ENCODE measurements at places on chromosomes 12 and 14.

GRCh38 chr14:60195179-60195810, 30.1 kb upstream of the DHRS7 start:
- no peak for DNase-seq

DNA sequence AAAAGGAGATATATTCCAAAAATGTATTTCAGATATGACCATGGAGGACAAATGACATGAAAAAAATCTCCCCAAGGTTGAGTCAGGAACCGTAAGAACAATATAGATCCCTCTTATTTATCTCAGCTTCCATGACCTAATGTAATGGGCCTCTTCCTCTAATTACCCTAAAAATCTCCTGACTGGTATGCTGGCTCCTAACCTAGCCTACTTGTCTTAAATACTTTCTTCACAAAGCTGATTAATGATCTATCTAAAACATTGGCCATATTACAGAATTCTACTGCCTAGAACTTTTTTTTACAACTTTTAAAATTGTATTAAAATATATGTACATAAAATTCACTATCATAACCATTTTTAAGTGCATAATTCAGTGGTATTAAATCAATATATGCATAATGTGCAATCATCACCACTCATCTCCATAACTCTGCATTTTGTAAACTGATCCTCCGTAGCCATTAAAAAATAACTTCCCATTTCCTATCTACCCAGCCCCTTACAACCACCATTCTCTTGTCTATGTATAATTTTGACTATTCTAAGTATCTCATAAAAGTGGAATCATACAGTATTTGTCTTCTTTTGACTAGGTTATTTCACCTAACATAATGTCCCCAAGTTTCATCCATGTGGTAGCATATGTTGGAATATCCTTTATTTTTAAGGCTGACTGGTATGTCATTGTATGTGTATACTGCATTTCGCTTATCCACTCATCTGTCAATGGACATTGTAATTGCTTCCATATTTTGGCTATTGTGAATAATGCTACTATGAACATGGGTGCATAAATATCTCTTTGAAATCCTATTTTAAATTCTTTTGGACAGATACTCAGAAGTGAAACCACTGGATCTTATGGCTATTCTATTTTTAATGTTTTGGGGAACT, 464.6 kb downstream of the ADAMTS20 start:
- DNase-seq: no peak

DNA sequence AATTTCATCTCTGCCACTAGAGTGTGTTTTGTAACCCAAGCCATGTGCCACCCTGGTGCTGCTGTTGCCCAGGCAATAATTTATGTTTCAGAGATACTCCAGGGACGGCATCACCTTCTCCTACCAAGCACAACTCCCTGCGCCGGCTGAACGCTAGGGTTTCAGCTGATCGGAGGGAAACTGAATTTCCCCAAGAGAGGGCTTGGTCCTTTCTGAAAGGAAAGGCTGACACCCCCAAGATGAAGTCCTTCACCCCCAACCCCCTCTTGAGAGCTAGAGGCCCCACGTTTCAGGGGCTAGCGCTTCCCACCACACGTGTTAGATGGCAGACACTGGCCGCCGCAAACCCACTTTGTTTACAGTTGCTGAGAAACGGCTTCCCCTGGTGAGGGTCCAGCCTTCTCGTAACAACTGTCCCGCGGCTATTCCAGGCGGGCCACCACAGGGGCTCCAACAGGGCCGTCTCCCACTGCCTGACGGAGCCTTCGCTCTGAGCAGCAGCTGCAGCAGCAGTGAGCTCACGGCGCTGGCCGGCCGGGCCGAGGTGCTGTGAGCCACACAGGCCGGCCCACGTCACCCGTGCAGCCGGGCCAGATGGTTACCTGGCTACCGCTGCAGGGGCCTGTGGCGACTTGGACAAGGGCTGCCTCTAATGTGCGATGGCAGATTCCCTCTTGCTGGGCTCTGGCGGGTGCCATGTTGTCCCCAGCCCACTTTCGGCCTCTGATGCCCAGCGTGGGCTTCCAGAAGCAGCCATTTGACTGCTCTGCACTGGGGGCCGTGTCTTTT, 66.4 kb downstream of the TESC start:
- DNase-seq: no peak

DNA sequence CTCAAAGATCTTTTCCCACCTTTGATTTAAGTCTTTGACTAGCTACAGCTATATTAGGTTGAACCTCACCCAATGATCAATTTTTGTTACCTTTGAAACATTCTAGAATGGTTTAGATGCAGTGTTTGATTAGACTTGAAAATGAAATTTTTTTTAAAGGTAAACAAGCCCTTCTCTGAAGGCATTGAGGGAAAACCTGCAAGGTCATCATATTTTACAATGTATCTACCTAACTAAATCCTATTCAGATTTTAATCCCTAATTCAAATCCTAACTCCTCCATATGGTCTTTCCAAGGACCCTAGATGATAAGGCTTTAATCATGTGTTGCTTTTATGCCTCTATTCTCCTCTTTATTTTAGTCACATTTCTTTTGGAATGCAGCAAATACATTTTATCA, 95.4 kb downstream of the ALG10B start:
- no peak for DNase-seq

GRCh38 chr12:79549531-79550271, 141.1 kb downstream of the PAWR start:
- DNase-seq: no peak

- DNase-seq: peak; percentile 82
Observed at GRCh38 chr12:15987696-15988095, 76.6 kb downstream of the DERA start.

GRCh38 chr12:50123203-50123602, 11.2 kb downstream of the COX14 start:
- DNase-seq: no peak

- no peak for DNase-seq
Observed at GRCh38 chr12:77406219-77406905, 341.0 kb upstream of the E2F7 start.

GRCh38 chr12:106914796-106915634, 40.7 kb upstream of the TMEM263 start:
- no peak for DNase-seq

DNA sequence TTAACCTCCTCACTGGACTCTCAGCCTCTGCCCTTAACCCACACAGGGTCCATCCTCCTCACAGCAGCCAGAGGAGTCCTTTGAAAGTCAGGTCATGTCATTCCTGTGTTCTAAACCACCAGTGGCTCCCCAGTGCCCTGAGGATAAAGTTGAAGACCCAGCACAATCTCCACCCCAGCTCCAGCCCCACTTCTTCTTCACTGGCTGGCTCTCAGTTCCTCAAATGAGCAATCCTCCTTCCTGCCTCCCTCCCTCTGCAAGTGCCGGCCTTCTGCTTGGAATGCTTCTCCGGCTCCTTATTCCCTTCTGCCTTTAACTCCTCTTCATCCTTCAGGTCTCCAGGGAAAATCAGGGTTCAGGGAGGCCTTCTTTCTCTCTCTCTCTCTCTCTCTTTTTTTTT, 32.0 kb upstream of the SPPL3 start:
- DNase-seq: peak; percentile 24

DNA sequence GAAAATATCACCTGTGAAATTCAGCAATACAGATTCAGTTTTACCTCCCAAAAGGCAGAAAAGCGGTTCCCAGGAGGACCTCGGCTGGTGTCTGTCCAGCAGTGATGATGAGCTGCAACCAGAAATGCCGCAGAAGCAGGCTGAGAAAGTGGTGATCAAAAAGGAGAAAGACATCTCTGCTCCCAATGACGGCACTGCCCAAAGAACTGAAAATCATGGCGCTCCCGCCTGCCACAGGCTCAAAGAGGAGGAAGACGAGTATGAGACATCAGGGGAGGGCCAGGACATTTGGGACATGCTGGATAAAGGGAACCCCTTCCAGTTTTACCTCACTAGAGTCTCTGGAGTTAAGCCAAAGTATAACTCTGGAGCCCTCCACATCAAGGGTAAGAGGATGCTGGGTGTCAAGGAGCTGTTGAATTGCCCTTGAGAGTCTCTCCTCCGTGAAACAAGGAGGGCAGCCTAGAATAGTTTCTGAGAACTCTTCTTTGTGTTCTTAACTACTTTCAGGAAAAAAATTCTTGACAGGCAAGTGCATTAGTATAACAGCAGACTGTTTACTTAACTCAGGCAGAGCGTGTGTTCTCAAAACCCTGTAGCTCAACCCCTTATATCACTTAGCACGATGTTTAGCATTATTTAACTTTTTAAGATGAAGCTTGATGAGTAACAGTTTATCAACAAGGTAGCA, 7.7 kb downstream of the TDP1 start:
- DNase-seq: no peak

- no peak for DNase-seq
Observed at GRCh38 chr12:42129595-42130204, 15.0 kb downstream of the GXYLT1 start.

DNA sequence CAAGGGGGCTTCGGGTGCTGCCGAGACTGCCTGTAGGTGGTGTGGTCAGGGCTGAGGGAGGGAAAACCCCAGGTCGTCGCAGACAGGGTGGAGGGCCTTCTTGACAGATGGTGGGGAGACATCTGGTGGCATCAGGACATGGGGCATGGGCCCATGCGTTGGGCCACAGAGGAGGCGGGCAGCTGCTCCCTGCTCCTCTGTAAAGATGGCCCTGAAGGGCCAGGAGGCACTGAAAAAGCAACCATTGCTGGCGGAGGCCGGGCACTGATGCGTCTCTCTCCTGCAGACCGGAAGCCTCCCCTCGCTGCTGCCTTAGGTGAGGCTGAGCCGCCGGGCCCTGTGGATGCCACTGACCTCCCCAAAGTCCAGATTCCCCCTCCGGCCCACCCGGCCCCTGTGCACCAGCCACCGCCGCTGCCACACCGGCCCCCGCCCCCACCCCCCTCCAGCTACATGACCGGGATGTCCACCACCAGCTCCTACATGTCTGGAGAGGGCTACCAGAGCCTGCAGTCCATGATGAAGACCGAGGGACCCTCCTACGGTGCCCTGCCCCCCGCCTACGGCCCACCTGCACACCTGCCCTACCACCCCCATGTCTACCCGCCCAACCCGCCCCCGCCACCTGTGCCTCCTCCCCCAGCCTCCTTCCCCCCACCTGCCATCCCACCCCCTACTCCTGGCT, 28.8 kb downstream of the CCNK start:
- DNase-seq: no peak

DNA sequence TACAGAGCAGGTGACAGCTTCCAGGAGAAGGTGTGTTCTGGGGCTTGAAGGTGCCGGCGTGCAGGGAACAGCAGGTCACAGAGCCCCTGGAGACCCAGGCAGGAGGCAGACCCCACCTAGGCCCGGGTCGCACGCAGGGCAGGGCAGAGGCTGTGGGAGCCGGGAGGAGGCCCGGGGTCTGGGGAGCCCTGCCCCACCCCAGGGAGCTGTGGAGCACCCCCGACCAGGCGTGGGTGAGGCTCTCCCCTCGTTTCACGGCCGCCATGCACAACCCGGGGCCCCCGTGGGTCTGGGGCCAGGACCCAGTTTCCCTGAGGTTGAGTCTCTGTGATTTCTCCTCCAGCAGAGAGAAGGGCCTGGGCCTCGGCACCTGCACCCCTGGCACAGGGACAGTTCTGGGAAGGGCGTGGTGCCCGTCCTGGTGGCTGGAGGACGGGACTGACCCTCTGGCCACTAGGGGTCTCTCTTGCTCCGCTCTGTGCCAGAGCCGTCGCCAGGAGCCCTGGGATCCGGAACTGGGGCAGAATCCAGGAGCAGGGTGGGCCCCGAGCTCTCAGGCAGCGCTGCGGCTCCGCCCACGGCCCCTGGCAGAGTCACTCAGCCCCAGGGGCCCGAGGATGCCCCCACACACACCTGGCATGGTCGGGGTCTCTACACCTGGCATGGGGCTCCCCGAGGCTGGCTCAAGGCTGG, 75.2 kb upstream of the FBRSL1 start:
- peak; percentile 88 for DNase-seq

GRCh38 chr14:40058901-40059897, 627.0 kb upstream of the FBXO33 start:
- no peak for DNase-seq

GRCh38 chr12:482061-482460, 22.3 kb downstream of the B4GALNT3 start:
- no peak for DNase-seq

DNA sequence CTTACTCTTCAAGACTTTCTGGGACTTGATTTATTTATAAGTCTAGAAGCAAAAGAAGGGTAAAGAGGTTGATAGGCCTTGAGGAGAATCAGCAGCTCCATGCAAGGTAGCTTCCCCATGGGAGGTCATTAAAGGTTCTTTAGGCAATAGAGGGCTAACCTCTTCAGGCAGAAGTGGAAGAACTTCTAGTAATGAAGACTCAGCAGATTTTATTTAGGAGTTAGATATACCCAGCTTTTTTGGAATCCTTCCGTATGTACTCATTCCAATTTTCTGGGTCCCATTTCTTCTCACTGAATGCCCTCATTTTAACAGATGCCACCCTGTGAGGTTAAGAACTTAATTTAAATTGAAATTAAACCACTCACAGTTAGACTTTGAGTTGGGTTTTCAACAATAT, 565.6 kb downstream of the LRFN5 start:
- DNase-seq: no peak

GRCh38 chr14:77098529-77099353, 683 bp downstream of the CIPC start:
- peak; percentile 88 for DNase-seq

DNA sequence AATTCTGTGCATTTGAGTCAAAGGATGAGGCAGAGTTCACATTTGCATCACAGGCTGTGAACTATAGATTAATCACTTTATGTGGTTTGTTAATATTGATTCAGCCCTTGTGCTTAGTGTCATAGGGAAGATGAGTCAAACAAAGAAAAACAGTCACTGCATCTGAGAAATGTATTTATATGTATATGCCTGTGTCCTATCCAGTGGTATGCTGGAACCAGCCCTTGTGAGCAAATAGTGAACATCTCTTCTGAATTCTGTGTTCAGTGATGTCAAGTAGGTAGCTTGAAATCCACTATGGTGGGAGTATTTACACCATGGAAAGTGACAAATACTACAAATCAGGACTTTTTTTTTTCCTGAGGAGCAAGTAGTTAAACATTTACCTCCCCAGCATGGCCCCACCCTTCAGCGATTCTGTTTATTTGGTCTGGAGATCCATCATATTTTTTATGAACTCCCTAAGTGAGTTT, 128.5 kb downstream of the HMGA2 start:
- DNase-seq: no peak

DNA sequence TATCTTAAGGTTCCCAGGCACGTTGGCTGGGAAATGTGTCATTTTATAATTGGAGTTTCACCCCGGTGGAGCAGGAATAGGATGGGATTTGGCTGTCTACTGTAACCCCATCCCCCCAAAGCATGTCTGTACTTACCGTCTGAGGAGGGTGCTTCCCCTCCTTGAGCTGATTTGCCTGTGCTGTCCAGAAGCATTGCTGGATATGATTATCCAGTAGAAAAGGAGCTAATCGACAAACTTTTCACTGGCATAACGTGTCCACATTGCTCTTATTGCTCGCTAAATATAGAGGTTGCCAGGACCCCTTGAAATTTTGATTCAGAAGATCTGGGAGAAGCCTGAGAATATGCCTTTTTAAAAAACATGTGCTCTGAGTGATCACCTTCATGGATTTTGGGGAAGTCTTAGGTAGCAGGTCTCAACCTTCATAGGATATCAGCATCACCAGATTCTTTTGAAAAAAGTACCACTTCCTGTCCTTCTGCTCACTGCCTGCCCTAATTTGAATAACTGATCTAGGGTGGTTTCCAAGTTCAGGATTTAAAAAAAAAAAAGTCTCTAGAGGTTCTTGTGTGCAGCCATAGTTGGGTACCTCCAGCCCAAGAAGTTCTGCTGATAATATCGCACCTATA, 80.4 kb upstream of the KCNA1 start:
- DNase-seq: no peak
